HT1080 (cell line): ENCODE measurements at places on chromosomes 11 and 22.
A peak's percentile ranks its signal among the peaks of the same experiment; 100 is the strongest.

DNA sequence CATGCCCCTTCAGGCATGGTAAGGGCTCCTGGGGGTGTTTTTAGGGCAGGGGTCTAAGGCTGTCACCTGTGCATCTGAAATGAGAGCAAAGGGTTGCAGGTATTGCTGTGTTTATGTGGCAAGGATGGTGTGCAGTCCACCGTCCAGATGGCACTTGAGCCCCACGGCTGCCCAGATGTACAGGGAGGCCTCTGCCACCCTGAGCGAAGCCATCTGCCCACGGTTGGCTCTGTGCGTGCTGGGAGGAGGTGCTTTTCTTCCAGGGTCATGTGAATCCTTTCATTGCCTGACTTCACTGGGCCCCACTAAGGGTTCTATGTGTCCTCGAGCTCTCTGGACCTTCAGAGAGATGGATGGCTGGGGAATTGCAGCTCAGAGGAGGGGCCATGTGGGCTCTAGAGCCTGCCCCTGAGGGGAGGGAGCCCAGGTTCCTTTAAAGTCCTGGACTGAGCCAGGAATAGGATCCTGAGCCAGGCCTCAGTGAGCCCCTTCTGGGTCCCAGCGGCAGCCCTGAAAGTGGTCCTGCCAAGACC is 89.9 kb downstream of the CTTN start:
- DNase-seq = no peak

- DNase-seq = peak; percentile 37
Measured at GRCh38 chr22:37472418-37473006, 13.7 kb downstream of the MFNG start.

- DNase-seq = peak; percentile 58
Measured at GRCh38 chr22:36366291-36366708, 21.5 kb downstream of the MYH9 start.

GRCh38 chr11:17547051-17547577 is at the start of gene OTOG:
TSS of gene OTOG (plus strand) at chr11:17547259. CDS start at chr11:17547373, 114 bp downstream.
- no peak for DNase-seq
